ENCODE measurements at places on chromosomes 6 and 20. TPM values are rescaled to one million over a fixed set of nuclear protein-coding genes. Genes with fewer than 3 reads are reported as not detected.

GRCh38 chr6:43873806-43874714, 104.0 kb downstream of the VEGFA start:
- peak overlapping the region; percentile 72 for H3K27ac ChIP-seq
- peaks cover 53% of the 10 kb centered on the region for H3K4me1 ChIP-seq
- H3K4me3 ChIP-seq = no peak overlapping the region
- H3K27me3 ChIP-seq = no peaks in the 10 kb centered on the region
- no peaks in the 10 kb centered on the region for H3K36me3 ChIP-seq

DNA sequence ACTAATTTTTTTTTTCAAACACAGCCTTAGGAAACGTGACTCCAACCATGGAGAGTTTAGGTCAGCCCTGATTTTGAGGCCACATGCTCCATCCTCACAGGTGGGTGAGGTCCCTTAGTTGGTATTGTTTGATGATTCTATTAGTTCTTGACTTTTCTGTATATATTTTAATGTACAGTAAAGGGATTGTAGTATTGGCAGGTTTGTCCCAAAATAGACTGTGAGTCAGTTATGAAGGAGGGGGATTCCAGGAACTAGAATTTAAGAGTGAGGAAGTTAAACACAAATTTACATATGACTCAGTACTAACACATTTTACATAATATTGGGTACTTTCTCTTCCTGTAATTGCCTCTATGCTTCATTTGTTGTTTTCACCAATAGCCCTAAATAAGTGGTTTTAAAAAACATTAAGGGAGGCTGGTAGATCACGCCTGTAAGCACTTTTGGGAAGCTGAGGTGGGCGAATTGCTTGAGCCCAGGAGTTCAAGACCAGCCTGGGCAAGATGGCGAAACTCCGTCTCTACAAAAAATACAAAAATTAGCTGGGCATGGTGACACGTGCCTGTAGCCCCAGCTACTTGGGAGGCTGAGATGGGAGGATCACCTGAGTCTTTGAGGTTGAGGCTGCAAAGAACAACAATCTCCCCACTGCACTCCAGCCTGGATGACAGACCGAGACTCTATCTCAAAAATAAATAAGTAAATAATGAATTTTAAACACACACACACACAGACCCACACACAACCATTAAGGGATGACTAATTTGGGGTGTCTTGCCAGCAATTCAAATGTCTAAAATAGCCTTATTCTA, 81.8 kb downstream of the SGK1 start:
- H3K4me3 ChIP-seq = no peak overlapping the region
- no peaks in the 10 kb centered on the region for H3K36me3 ChIP-seq

GRCh38 chr6:166742981-166743380, 115.9 kb upstream of the RPS6KA2 start:
- no peak for DNase-seq
- no peaks in the 10 kb centered on the region for H3K36me3 ChIP-seq
- H3K4me1 ChIP-seq = 0 out of 2 replicates have a peak, but pooled peaks cover under 1% of the 10 kb centered on the region

The DSP gene
- 109 TPM for total RNA-seq

DNA sequence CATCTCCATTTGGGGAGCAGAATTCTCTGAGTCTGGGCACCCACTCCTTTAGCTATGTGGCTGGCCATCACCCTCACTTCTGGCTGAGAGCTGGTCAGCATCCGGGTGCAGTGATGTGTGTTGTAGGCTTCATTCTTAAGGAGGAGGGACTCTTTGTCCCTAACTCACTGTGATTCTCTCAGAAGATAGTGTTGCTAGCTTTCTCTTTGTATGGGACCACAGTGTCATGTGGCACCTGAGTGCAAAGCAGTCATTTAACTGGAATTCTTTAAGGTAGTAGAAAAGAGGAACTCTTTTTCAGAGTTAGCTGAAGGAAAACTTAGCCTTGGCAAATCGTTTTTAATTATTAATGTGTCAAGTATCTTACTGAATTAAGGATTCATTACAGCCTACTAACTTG, 165.9 kb downstream of the JARID2 start:
- no peak overlapping the region for H3K4me3 ChIP-seq
- H3K4me1 ChIP-seq = peaks cover 31% of the 10 kb centered on the region
- no peaks in the 10 kb centered on the region for H3K27me3 ChIP-seq
- DNase-seq = no peak

The DCDC2 gene
- 4.2 TPM for total RNA-seq

DNA sequence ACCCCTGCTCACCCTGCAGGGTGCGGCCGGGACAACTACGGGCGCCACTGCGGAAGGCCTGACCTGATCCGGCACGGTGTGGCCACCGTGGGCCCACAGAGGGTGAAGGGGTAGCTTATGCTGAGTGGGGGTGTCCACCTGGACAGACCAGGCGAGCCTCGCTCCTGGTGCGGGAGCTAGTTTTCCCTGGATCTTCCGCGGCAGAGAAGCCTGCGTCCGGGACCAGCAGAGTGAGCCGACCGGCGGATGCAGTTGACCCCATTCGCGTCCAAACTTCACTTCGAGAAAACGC, 38.2 kb downstream of the NCR2 start:
- H3K27me3 ChIP-seq = 0 out of 2 replicates have a peak, but pooled peaks cover 7% of the 10 kb centered on the region
- H3K4me1 ChIP-seq = 0 out of 2 replicates have a peak, but pooled peaks cover 5% of the 10 kb centered on the region
- no peak overlapping the region for H3K27ac ChIP-seq
- no peaks in the 10 kb centered on the region for H3K36me3 ChIP-seq

DNA sequence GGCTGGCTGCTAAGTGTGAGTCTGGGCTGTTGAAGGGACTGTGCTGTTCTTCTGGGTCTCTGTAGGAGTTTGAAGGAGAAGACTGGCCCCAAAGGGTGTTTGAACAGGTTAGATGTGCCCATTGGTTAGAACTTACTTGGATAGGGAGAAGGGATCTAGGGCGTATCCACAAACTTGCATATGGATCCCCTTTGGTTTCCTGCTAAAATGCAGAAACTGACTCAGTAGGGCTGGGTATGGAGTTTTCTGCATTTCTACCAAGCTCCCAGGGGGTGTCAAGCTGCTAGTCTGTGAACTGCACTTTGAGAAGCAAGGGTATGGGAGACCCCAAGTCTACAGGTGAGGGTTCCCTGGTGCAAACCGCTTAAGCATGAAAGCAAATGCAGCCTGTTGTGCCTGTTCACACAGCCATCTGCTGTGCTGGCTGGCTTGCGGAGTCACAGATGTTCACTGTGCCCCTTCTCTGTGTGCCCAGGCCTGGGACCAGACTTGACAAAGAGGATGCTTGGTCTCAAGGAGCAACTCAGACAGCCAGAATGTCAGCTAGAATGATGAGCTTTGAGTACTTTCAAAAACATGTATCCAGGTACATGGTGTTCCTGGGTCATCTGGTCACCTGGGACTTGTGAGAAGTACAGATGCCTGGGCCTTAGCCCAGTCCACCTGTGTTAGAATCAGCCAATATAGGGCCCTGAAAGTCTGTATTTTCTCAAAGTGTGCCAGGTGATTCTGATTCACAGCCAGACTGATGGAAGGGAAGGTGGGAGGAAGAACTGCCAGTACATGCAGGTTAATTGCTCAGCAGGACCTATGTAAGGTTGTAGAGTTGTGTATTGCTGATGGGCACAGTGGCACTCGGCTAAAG, 7.4 kb downstream of the PPP1R16B start:
- H3K36me3 ChIP-seq = no peaks in the 10 kb centered on the region
- H3K4me3 ChIP-seq = no peak overlapping the region
- H3K4me1 ChIP-seq = no peaks in the 10 kb centered on the region
- peaks cover 54% of the 10 kb centered on the region for H3K27me3 ChIP-seq
- no peak for DNase-seq
- H3K27ac ChIP-seq = no peak overlapping the region

The EGFL8 gene
- 26.0 TPM for total RNA-seq

DNA sequence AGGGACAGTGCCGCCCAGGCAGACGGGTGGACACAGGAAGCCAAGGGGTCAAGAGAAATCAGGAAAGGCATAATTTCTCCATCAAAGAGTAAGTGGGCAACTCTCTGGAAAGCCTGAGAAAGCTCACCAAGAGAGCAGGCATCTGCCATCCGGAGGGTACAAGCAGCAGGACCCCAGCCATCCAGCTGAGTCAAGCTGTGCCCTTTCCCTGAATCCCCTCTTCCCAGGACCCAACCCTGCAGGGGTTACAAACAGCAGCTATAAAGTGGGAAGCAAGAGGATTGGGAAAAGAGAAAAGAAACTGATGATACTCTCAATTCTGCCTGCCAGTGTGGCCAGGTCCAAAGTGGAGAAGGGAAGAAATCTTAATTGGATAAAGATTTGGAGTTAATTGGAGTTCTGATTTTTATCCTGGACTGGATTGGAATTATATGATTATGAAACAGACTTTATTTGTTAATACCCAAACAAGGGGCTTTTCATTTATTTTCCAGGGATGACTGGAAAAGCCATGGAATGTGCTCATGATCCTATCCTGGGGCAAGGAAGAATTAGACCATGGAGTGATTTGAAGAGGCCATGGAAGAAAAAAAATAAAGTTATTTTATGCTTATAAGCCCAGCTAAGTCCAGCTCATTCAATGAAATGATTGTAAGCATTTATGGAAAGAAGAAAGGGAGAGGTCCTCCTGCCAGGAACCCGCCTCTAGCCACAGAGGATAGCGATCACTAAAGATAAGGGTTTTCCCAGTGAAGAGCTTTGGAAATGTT, 34.9 kb downstream of the NHLRC1 start:
- H3K4me1 ChIP-seq = no peaks in the 10 kb centered on the region
- no peak overlapping the region for H3K27ac ChIP-seq
- no peak for DNase-seq
- no peaks in the 10 kb centered on the region for H3K36me3 ChIP-seq
- H3K4me3 ChIP-seq = no peak overlapping the region

The ENPP5 gene
- total RNA-seq = 8.0 TPM

DNA sequence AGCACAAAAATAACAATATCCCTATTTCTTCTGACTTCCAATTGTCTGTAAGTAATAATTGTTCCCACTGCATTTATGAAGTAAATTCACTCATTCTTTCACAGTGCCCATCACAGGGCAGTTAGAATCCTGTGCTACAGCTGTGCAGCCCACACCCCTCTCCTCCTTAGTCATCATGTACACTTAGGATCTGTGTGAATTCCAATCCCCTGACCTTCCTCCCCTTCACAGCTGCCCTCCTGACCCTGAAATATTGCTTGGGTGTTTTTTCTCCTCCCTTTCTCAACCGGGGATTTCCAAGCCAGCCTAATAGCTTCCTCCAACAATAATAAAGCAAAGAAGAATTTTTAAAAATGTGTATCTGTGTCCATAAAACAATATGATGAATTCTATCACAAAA, 91.5 kb upstream of the BEND6 start:
- H3K4me3 ChIP-seq = no peak overlapping the region
- H3K36me3 ChIP-seq = no peaks in the 10 kb centered on the region
- peak overlapping the region; percentile 90 for H3K27ac ChIP-seq
- H3K4me1 ChIP-seq = peaks cover 89% of the 10 kb centered on the region

DNA sequence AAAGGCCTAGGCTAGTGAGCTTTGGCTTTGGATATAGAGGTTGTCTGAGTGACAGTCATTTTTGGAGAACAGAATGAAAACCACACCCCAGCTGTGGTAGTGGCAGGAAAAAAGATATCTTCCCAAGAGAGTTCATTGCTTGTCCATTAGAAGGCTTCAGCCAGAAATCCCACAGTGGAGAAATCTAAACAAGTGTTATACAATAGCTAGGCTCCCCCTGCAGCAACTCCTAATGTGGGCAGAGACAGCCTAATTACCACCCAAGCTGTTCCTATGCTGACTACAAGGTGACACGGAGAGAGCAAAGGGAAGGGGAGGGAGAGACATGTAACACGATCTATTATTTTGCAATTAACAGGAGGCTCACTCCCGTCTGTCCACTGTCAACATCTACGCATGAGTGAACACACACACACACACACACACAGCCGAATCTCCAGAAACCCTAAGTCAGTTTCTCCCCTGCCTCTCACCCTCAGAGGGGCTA, 147.5 kb upstream of the TCF21 start:
- H3K36me3 ChIP-seq = no peaks in the 10 kb centered on the region
- H3K27ac ChIP-seq = peak overlapping the region; percentile 63
- H3K27me3 ChIP-seq = no peaks in the 10 kb centered on the region
- peaks cover 41% of the 10 kb centered on the region for H3K4me1 ChIP-seq
- DNase-seq = peak; percentile 89
- no peak overlapping the region for H3K4me3 ChIP-seq

DNA sequence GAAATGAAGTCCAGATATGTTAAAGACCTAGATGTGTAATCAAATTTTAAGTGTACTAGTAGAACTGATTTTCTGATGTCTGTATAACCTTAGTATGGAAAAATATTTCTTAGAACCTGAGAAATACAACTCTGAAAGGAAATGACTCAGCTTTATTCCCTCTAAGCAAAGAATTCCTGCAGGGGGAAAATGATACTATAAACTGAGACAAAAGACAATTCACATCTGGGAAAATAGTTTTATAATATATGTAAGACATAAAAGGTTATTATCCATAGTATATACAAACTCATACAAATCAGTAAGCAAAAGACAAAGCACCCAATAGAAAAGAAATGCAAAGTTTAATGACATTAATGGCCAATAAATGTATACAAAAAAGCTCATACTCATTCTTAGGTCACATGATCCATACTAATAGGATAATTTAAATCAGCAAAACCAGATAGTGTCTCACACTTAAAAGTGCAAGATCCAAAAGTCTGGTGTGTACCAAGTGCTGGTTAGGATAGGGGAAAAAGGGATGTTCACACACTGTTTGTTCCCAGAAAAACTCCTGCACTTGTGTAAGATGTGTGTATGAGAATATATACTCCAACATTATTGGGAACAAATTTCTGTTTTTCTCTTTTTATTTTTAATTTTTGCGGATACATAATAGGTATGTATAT, 22.6 kb downstream of the RNF217 start:
- H3K4me3 ChIP-seq = no peak overlapping the region
- peak overlapping the region; percentile 76 for H3K27ac ChIP-seq
- peaks cover 20% of the 10 kb centered on the region for H3K36me3 ChIP-seq
- H3K4me1 ChIP-seq = peaks cover 48% of the 10 kb centered on the region
- H3K27me3 ChIP-seq = no peaks in the 10 kb centered on the region

All from PC-9 (cell line).